Epithelial cell of esophagus (primary cell): ENCODE measurements at places on chromosomes 5 and 9.

- peak; percentile 5 for DNase-seq
These were observed 139.5 kb downstream of the NIPBL start for GRCh38 chr5:37015795-37016666.

DNA sequence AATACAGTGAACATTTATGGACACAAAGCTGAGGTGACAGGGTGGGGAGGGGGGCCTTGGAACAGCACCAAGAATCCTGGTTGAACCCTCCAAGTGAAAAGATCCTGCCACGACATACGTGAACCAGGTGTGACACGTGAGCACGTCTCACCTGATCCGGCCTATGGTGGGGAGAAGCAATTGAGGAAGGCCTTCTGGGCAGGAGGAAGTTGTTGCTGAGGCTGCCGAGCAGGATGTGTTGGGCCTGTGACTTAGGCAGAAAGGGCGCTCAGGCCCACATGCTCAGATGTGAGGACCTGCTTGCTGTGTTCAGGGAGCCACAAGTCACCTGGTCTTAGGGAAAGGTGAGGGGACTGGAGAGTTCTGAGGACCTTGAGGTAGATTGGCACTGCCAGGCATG lies 2.5 kb upstream of the MAPK9 start:
- no peak for DNase-seq

GRCh38 chr5:151596828-151597539 lies 5.9 kb upstream of the FAT2 start:
- DNase-seq: no peak

GRCh38 chr9:126614088-126614454 lies 343 bp downstream of the LMX1B start:
- no peak for DNase-seq

DNA sequence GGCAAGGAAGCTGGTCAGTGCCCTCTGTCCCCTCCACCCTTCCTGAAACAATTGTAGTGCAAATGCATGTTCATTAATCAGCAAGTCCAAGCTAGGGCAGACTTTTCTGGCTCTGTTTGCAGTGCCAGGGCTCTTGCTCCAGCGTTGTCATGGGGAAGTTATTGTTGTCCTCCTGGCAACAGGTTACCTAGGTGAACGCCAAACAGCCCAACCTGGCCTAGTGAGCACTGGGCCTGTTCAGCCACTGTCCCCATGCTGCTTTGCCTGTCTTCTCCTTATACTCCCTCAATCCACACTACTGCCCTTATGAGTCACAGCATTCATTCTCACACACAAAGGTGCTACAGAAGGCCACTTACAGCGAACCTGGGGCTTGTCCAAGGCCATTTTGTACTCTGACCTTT lies 34.5 kb upstream of the GLIS3 start:
- DNase-seq: peak; percentile 67

GRCh38 chr5:75192804-75193203 lies 43.9 kb downstream of the ANKRD31 start:
- DNase-seq: peak; percentile 27

DNA sequence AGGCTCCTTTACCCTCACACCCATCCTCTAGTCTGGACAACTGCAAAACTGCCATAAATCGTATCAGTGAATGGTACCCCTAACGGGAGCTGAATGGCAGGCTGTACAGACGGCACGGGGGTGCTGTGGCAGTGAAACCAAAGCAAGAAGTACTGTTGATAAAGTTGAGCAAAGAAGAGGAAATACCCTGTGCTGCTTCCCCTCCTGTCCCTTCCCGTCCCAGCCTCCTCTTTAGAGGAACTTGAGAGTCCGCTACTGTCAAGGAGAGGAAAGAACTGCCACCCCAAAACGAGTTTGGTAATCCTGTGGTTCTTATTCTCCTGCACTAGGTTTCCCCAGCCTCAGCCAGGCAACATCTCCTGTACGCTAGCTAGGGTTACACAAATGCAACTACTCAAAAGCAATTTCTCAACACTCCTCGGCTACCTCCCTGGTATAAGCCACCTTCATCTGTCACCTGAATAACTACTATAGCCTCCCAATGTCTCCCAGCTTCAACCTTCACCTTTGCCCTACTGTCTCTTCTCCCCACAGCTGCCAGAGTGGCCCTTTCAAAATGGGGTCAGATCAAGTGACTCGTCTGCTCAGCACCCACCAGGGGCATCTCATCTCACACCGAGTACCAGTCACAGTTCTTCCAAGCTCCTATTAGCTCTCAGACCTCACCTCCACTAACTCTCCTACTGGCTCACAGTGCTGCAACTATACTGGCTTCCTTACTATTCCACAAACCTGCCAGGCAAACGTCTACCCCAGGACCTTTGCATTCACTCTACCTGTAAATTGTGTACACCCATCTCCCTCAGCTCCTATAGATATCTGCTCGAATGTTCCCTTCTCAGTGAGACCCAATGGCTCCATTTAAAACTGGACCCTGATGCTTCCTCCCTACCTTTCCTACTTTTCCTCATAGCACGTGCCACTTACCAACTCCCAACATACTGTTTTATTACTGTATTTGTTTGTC lies 4.1 kb downstream of the GLRX start:
- DNase-seq: no peak

- DNase-seq: peak; percentile 30
These were observed 52.9 kb downstream of the C9orf50 start for GRCh38 chr9:129567842-129568559.

DNA sequence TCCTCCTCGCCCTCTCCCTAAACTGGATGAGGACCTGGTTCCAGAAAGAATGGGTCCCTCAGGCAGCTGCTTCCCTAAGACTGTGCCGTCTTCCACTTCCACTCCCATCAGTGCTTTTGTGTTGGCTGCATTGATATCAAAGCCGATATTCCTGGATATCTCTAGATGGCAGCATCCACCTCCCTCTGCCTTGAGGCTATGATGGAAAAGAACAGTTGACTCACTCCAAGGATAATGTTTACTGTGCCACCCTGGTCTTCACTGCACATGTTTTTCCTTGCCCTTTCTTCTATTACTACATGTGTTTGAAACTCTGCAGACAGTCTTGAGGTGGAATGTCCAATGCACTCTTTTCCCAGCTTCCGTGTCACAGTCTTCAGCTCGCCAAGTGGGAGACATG lies 211.6 kb downstream of the MAST4 start:
- peak; percentile 88 for DNase-seq

DNA sequence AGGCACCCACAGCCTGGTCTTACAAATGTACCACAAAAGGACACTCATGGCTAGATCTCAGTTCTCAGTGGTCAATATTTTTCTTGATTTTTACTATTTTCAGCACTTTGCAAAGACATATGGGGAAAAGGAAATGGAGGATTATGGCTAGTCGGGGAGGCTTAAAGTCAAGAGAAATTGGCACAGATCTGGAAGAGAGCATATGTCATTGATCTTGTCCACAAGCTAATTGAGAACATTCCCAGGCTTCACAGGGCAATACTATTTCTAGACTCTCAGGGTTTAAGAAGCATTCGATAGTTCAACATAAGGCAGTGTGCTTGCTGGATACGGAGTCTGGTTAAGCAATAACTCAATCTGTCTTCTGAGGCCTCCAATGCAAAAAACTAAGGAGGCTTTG lies 285.8 kb downstream of the ZNF608 start:
- DNase-seq: no peak

DNA sequence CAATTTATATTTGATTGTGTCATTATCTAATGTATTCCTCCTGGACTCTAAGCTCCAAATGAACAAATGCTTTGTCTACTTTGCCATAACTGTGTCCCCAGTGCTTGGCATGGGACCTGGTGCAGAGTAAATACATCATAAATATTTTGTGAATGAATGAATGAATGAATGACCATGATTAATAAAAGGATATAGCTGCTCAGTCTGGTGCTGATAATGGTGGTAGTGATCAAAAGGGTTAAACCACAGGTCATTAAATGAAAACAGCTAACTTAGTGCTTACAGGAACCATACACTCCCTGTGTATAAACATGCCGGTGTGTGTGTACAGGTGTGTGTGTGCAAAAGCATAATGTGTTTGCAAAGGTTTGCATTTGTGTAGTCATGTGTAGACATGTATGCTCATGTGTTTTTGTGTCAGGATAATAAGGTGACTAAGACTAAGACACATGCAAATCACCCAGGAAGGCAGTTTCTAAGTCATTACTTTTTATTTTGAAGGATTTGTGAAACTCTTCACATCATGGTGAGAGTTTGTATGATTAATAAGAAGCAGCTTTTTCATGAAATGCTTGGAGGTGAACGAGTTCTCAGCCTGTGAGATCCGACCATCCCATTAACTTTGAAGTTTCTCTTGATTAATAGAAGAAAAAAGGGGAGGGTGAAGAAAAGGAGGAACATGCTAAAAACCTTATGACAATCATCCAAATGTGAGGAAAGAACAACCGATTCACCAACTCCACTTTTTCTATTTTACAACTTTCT lies 24.6 kb downstream of the SPARC start:
- peak; percentile 72 for DNase-seq

DNA sequence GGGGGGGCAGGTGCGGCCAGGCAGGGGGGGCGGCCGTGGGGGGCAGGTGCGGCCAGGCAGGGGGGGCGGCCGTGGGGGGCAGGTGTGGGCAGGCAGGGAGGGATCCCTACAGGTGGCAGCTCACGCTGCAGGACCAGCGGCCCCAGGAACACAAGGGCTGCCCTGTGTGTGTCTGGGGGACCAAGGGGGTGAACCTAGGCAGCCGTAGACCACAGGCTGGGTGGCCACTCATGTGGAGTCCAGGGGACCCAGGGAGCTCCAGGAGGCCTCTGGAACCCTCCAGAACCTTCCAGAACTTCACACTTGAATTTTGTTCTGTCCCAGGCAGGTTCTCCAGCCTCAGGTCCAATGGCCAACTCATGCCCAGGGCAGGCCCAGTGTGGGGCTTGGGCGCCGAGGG lies 51.6 kb upstream of the EGFL7 start:
- DNase-seq: no peak

DNA sequence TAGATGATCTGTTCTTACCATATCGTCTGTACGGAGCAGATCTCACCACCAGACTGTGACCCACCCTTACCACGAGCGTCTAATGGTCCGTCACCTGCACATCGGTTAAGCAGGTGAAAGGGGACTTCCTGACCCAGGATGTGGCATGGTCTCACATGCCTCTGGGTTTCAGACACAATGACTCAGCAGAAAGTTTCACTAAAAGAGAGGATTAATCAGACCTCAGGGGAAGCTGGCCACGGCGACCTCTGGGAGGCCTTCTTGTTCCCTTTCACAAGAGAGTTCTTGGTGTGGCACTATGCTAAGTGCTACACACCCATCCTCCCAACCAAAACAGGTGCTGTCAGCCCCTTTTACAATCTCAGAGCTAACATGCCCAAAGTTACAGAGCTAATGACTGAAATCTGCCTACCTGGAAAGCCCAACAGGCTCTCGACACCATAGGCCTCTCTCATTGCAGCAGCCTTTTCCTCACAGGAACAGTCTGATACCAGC lies 41.6 kb downstream of the ADAMTS12 start:
- DNase-seq: peak; percentile 24

DNA sequence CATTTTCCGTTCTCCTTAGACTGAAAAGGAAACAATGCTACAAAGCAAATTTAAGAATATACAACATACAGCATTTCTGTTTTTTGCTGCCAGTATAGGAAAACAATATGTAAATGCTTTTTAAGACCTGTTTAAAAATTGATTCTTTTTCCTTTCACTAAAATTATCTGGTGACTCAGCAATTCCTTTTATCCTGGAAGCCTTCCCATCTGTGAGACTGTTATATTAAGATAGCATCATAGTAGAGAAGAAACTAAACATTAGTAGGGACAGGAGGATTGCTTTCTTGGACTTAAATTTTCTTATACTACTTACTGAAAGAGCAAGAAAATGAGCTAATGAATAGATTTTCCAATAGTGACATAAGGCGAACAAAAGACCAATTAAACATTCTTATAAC lies 30.0 kb upstream of the GPR21 start:
- no peak for DNase-seq

- no peak for DNase-seq
These were observed 21.3 kb downstream of the PWWP2A start for GRCh38 chr5:160097991-160098390.

DNA sequence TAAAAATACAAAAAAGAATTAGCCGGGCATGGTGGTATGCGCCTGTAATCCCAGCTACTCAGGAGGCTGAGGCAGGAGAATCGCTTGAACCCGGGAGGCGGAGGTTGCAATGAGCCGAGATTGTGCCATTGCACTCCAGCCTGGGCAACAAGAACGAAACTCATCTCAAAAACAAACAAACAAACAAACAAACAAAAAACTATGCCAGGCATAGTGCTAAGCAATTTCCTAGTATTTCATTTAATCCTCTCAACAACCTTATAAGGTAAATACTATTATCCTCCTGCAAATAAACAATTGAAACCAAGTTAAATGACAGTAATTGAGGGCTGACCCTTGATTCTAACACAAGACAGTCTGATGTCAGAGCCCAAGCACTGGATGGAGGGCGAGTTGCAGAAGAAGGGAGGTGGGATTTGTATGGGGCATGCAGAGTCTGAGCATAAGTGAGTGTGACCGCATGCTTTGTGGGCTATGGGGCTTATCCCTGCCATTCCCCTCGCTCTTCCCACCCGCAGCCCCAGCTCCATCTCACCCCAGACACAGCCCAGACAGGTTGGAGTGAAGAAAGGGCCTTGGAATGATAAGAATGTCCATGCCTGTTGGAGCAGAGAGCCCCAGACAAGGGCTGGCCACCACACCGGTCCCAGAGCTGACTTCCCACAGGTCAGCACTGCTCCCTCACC lies 24.3 kb upstream of the RPS14 start:
- DNase-seq: peak; percentile 96

GRCh38 chr9:93905473-93906133 lies 49.6 kb downstream of the BARX1 start:
- no peak for DNase-seq

DNA sequence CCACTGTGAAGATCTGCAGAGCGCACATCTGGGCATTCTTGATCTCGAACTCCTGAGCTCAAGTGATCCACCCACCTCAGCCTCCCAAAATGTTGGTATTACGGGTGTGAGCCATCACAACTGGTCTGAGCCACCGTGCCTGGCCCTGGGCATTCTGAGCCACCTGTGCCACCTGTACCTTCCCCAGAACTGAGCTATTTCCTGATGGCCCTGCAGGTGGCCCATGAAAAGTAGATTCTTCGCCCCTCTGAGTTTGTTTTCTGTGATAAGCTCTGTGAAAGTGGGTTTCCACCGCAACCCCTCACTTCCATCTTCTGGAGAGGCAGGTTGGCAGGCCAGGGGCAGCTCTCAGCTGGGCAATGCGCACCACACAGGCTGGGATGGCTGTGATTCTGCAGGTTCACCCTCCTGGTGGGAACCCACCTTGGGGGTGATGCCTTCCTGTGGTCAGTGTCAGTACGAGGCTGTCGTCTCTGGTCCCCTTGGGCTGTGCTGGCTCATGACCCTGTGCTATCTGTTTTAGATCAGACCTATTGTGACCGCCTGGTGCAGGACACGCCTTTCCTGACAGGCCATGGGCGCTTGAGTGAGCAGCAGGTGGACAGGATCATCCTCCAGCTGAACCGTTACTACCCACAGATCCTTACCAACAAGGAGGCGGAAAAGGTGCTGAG lies 11.3 kb downstream of the CARD19 start:
- no peak for DNase-seq

GRCh38 chr5:132074772-132075718 lies 1.5 kb downstream of the CSF2 start:
- peak; percentile 19 for DNase-seq

GRCh38 chr5:136145030-136145429 lies 12.4 kb downstream of the SMAD5 start:
- DNase-seq: no peak
